PC-9 (cell line): ENCODE measurements at places on chromosomes 2 and 18. TPM values are rescaled to one million over a fixed set of nuclear protein-coding genes. Genes with fewer than 3 reads are reported as not detected.
A peak's percentile ranks its signal among the peaks of the same experiment; 100 is the strongest.

The DCDC2C gene
- not detected in 2 replicates for total RNA-seq

DNA sequence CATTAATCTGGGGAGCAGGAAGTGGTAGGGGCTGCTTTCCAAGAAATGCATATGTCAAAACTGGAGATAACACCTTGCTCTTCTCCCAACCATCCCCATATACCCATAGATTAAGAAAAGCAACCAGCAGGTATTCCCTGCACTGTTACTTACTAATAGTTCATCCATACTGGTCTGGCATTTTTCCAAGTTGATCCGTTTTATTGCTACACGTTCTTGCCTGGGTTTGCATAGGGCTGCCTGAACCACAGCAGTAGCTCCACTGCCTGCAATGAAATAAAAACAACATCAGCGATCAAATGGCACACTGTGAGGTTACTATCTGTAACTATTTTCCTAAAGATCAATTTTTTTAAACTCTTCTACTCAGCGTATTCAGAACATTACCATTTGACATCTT lies 65.6 kb downstream of the STK39 start:
- DNase-seq, result no peak

The DYSF gene
- 10.6 and 12.2 TPM in 2 replicates for total RNA-seq

The C2orf66 gene
- total RNA-seq, result 0.22 TPM in 1 of 2 replicates, not detected in the other

DNA sequence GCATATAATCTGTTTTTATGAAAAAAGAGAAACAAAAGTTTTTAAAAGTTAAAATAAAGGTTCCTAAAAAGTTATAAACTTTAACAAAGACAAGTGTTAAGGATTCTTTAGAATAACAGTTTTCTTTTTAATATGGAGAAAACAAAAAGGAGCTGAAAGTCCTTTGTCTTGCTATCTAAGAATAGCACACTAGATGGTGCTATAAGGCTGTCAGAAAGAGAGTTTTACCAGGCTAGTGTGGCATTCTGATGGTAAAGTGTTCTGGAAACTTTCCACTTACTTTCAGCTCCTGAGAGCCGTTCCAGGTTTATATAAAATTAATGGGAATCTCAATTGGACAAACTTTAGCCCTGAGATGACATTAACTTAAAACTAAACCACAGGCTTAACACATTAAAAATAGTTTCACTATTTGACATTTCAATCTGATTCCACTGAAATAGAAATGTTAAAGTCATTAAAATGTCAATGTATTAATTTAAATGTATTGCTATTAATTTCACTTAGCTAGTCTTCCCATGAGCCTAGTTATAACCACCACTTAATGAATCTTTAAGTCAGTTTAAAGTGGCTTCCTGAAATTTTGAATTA lies 3.7 kb downstream of the FBXO48 start:
- DNase-seq, result peak; percentile 55

The NAT8 gene
- not detected in 2 replicates for total RNA-seq

- no peak for DNase-seq
These were observed 267.8 kb downstream of the INSIG2 start for GRCh38 chr2:118356051-118356450.

- DNase-seq, result no peak
These were observed 57.3 kb downstream of the UNC50 start for GRCh38 chr2:98665677-98666076.

DNA sequence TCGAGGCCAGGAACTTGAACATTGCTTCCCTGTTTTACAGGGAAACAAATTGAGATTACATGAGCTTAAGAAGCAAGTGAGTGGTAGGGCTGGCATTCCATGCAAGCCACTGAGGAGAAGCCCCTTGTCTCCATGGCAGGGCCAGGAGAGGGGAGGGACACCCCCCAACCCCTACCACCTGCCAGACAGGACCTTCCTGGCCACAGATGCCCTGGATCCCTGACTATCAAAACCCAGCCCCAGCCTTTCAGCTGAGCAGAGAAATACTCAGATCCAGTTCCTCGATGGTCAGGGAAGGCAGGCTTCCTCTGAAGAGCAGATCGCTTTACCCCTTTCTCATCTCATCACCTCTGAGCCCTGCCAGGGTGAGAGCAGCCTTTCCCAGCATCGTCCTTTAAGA lies 53.8 kb upstream of the ALPP start:
- DNase-seq, result no peak

DNA sequence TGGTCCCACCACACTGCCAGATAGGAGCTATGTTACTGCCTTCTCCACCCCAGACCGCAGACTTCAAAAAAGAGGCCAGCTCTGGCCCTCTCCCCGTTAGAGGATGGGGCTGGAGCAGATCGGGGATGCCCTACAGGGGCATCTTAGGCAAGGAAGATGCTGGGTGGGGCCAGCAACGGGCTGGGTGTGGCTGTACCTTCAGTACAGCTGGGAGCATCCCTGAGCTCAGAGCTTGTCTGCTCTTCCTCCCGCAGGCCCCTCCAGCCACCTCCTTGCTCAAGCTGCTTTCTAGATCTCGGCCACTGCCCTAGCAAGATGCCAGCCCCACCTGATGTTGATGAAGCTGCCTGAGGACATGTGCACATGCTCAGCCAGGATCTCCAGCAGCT lies 9.8 kb downstream of the PTPRN start:
- DNase-seq, result no peak

- DNase-seq, result no peak
These were observed 47.7 kb upstream of the NR4A2 start for GRCh38 chr2:156380117-156380645.

GRCh38 chr2:85324639-85325465 lies 2.9 kb downstream of the TGOLN2 start:
- no peak for DNase-seq

The HNMT gene
- total RNA-seq, result 16.6 TPM in 2 replicates

- DNase-seq, result no peak
These were observed 50.1 kb downstream of the SLC14A1 start for GRCh38 chr18:45774065-45774521.

GRCh38 chr2:240557808-240558207 lies at the start of gene ANKMY1:
Gene ANKMY1, minus strand, starts transcription at chr2:240557988. Its CDS starts 653 bp downstream, at chr2:240557335.
- DNase-seq, result no peak

- peak; percentile 85 for DNase-seq
These were observed 52.3 kb upstream of the RALBP1 start for GRCh38 chr18:9422816-9423519.

The IL1R1 gene
- total RNA-seq, result 5.0 and 6.5 TPM in 2 replicates
